ENCODE measurements at places on chromosomes 7 and 10.

DNA sequence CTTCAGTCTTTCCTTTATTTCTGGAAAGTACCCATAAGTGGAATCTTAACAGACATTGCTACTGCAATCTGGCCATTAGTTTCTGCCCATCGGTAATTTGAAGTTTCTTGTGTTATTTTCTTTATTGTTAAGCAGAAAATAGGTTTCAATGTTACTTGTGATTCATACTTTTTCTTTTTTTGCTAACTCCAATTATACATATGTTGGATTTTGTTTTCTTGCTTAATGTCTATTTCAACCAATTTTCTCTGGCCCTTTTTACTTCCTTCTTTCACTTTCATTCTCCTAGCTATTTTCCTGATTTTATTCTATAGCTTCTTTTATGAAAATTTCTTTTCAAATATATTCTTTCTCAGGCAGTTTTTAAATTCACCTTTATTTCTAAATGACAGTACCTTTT lies 457.4 kb downstream of the TCERG1L start:
- no peak for DNase-seq

GRCh38 chr10:100100651-100101184 lies 19.0 kb upstream of the CPN1 start:
- no peak for DNase-seq

DNA sequence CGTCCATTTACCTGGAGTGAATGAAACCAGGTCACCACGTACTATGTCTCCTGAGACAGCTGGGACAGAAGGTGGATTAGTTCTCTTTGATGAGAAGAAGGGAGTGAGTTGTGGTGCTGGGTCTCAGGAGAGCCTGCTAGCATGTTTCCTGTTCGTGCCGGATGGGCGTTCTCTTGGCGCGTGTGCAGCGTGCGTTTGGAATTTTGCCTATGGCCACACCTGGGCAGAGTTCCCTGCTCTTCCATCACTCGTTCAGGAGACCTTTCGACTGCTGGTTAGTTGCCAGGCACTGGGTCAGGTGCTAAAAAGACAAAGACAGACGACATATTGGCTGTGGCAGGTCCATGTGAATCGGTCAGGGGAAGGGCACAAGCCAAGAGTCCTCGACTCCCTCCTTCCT lies 90.3 kb downstream of the TRRAP start:
- no peak for DNase-seq

DNA sequence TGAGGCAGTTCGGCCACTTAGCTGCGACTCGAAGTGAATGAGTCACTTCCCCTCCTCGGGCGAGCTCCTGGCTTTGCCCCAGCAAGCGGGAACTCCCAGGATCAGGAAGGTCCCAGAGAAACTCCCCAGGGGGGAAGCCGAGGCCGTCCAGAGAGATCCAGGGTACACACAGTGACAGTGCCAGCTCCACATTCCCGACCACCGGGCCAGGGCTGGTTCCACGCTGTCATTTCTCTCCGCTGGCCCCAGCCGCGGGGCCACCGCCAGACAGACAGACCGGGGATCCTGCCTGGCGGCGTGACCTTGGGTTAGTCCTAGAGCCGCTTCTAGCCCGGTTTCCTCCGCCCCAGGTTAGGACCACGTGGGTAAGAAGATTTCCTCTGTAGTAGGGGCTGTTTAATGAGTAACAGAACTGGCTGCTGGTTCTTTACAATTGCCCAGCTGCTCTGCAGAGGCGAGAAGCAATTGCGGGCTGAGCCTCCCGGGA lies 463 bp upstream of the UPP1 start:
- DNase-seq, result peak; percentile 83

DNA sequence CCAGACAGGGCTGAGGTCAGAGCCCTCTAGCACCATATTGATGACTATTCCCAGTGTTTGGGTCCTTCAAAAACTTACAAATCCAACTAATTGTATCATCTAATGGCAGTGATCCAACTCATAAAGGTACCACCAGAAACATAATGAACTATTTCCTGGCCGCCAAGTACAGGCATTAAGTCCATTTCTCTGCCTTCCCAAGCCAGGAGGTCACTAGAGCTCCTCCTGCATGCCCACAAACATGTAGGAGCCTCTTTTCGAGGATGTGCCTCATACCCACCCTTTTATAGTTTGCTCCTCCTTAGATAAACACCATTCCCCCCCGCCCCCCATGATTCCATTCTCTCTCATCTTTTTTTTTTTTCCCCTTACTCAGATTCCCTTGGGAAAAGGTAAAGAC lies 91.3 kb downstream of the CHN2 start:
- no peak for DNase-seq

DNA sequence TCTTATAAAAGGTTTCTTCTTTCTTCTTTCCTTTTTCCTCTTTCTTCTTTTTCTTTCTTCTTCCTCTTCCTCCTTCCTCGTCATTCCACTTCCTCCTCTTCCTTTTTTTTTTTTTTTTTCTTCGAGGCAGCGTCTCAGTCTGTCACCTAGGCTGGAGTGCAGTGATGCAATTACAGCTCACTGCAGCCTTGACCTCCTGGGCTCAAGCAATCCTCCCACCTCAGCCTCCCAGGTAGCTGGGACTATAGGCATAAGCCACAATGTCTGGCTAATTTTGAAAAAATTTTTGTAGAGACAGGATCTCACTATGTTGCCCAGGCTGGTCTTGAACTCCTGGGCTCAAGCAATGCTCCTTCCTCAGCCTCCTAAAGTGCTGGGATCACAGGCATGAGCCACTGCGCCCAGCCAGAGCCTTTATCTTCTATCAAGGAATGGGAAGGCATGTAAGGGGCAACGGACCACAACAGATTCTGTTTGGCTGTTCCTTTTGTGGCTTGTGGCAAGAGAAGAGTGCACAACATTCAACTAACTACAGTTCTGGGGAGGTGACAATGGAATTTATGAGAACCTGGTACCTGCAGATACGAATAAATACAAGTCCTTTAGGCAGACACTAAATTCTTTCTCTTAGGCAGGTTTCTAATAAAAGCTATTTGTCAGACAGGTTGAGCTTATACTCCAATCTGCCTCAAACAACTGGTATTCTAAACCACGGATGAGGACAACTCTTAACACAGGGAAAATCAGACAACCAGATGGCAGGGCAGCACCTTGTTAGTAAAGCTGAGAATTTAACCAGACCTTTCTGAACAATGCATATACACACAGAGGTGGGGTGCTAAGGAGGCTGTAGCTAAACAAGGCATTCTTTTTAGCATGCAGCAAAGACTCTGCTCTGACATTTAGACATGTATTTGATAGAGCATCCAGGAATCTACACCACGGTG lies 100.3 kb downstream of the DOCK4 start:
- DNase-seq, result no peak

DNA sequence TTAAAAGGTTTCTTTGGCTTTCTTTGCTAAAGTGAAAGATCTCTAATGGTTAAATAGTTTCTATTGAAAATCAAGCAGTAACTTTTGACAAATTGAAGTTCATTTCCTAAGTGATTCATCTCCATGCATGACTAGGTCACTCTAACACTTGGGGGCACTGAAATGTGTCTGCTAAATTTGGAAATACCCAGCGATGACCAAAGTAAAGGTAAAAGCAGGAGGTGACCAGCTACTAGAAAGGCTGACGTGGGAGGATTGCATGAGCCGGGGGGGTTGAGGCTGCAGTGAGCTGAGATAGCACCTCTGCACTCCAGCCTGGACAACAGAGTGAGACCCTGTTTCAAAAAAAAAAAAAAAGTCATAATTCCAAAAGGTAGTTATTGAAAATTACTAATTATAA lies 111.8 kb upstream of the GPR141 start:
- DNase-seq, result no peak

GRCh38 chr10:104317726-104318299 lies 20.5 kb downstream of the ITPRIP start:
- DNase-seq, result no peak

DNA sequence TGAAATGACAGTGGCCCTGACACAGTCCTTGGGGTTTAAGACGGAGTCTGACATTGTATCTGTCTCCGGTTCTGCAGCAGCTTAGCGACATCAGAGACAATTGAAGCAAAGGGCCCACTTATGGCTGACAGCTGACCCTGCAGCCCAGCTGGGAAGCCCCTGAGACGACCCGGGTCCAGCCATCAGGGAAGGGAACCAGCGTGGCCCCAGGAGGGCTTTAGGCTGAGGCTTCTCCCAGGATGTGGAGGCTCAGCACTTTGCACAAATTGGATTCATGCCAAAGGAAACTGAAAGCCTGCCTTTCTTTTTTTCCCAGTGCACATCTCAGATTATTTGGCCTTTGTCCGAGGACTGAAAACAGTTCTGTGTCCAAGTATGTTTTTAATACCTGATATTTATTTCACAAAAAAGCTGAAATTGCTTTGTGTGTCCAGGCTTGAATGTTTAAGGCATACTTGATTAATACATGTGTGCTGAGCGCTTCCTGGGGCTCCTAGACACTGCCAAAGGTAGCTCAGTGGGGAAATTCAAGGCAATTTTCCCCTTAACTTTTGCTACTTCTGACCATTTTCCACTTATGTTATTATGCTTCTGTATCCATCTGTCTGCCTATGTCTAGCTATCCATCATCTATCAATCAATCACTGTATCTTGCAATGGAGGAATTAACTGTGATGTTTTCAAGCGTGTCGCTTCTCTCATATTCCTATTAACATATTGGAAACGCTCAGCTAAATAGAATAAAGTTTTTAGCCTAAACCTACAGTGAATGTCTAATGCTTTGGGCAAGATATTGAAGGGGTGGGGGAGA lies 34.8 kb downstream of the KLF6 start:
- DNase-seq, result no peak

DNA sequence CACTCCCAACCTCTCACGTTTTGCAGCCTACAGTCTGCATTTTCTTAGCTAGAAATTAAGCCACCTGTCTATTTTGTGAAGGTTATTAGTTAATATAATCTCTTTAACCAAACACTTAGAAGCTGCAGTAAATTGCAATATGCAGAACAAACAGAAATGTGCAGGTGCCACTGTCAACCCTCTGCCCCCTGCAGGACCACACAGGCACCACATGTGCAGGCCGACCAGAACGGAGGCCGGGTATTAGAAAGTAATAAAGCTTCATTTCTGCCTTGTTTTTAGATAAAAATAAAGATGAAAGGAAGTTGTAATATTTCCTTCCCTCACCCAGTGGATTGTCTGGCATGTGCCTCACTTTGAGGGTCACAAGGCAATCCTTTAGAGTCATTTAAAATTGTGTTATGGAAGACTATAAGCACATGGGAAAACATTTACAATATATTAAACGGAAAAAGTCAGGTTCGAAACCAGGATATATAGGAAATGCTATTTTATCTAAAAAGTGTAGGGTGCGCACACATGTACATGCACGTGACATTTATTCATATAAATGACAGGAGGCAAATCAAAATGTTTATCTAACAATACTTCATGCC lies 158.2 kb downstream of the ARHGAP12 start:
- DNase-seq, result no peak

GRCh38 chr7:32881074-32881982 lies 10.2 kb downstream of the KBTBD2 start:
- no peak for DNase-seq

GRCh38 chr7:23333671-23334246 lies 34.6 kb downstream of the MALSU1 start:
- peak; percentile 72 for DNase-seq

GRCh38 chr7:31284106-31284505 lies 56.4 kb downstream of the NEUROD6 start:
- no peak for DNase-seq

GRCh38 chr7:19327018-19327417 lies 181.8 kb upstream of the FERD3L start:
- no peak for DNase-seq

- DNase-seq, result no peak
Observed at GRCh38 chr10:36114913-36115312, 472.8 kb upstream of the FZD8 start.

DNA sequence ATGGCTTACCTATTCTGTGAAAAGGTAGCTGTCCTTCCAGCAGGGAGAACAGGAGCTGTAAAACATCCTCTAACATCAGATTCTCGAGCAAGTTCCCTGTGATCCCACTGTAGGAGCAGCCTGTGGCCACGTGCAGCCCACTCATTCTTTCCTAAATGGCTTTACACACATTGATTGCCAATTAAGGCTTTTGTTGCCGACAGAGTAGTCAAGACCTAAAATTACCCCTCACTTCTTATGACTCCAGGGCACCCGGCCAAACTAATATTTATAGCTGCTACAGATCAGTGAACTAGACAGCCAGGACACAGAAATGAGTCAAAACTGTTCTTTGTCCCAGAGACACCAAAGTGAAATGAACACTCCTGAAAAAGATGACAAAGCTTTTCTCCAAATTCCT lies 832.1 kb downstream of the SORCS3 start:
- DNase-seq, result no peak

- DNase-seq, result no peak
Observed at GRCh38 chr10:10045765-10046028, 972.0 kb upstream of the CELF2 start.

- no peak for DNase-seq
Observed at GRCh38 chr10:13715100-13715499, 128.3 kb downstream of the PRPF18 start.

GRCh38 chr10:51014680-51015389 lies 59.5 kb upstream of the PRKG1 start:
- DNase-seq, result no peak

DNA sequence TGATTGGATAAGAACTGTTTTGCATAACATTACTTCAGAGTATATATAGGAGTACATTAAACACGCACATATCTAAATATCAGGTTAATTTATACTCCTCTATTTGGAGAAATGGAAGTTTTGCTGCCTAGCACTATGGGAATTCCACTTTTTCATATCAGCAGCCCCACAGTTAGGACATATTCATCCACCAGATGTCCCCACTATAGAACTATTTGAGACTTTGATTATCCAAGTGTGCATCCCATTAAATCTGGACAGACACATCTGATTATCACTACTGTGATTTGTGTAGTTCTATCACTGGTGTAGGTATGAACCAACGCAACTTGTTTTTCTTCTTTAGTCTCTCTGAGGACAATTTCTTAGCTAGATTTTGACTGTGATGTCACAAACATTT lies 345.7 kb downstream of the THSD7A start:
- DNase-seq, result no peak

DNA sequence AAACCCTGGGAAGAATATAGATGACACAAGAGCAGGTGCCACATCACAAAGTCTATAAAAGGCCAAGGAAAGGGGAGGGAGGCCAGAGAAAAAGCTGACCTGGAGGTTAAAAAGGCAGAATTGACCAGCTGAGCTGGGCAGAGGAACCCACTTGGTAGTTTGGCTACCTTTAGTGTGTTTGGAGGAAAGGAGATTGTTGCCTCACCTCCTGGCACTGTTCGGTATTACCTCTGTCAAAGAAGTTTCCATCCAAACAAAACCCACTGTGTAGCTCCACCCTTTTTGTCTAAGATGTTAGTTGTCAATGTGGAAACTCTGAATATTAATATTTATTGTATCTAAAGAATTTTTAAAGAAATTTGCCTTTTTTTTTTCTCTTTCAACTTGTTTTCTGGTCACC lies 23.4 kb downstream of the ENTPD7 start:
- DNase-seq, result no peak

- no peak for DNase-seq
Observed at GRCh38 chr7:26449175-26450165, 157.8 kb downstream of the SNX10 start.

DNA sequence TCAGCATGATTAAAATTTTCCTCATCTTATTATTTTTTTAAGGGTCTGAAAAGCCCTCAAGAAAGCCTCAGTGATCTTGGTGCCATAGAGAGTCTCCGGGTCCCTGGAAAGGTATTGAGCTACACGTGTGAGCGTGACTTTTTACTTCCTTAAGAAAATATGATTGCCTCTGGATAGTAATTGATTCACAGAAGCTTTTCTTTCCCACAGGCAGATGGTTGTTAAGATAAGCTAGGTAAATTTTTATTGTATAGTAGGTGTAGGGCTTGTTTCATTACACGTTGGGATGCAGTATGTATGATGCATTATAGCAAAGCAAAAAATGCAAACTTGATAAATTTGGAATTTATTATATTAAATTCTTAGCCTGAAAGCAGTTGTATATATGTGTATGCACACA lies 7.7 kb downstream of the VPS50 start:
- no peak for DNase-seq

All from AG09319 (cell line).